ENCODE measurements at places on chromosomes 6 and 20. TPM values are rescaled to one million over a fixed set of nuclear protein-coding genes. Genes with fewer than 3 reads are reported as not detected.

The NRSN1 gene
- not detected for total RNA-seq

The SPATS1 gene
- total RNA-seq = not detected

The BPIFB4 gene
- not detected for total RNA-seq

The TSHZ2 gene
- total RNA-seq = 0.65 TPM

The STMND1 gene
- total RNA-seq = not detected

The LRRC73 gene
- total RNA-seq = 0.06 TPM

The SNTA1 gene
- 4.9 TPM for total RNA-seq

The METTL24 gene
- 0.06 TPM for total RNA-seq

The ELOVL2 gene
- not detected for total RNA-seq

The MCM8 gene
- 10.2 TPM for total RNA-seq

The BACH2 gene
- 0.16 TPM for total RNA-seq

The RIPPLY2 gene
- total RNA-seq = 0.19 TPM

The GPR63 gene
- 0.13 TPM for total RNA-seq

The ACOT8 gene
- total RNA-seq = 32.9 TPM

The FRS3 gene
- 0.97 TPM for total RNA-seq

The WFDC8 gene
- total RNA-seq = not detected

The HSF2 gene
- 25.6 TPM for total RNA-seq

The CGA gene
- not detected for total RNA-seq

The VWA7 gene
- total RNA-seq = 0.38 TPM

The GRIK2 gene
- total RNA-seq = 0.13 TPM

The COX4I2 gene
- not detected for total RNA-seq

The OLIG3 gene
- total RNA-seq = not detected

The EDN1 gene
- total RNA-seq = 486 TPM

The PLAGL2 gene
- total RNA-seq = 4.2 TPM

The SLC22A7 gene
- not detected for total RNA-seq

The SEL1L2 gene
- not detected for total RNA-seq

The ANGPT4 gene
- not detected for total RNA-seq

The ZNF334 gene
- total RNA-seq = 0.97 TPM

The NOX3 gene
- total RNA-seq = not detected

The SLC17A1 gene
- total RNA-seq = not detected

The CFB gene
- total RNA-seq = 0.97 TPM

Measured in bladder microvascular endothelial cell (primary cell).